Endothelial cell of umbilical vein (primary cell): ENCODE measurements at places on chromosomes 3 and 15. TPM values are rescaled to one million over a fixed set of nuclear protein-coding genes. Genes with fewer than 3 reads are reported as not detected.

GRCh38 chr3:12553921-12554391 lies 2.9 kb upstream of the MKRN2 start:
- peak; percentile 62 for DNase-seq

CYP11A1 gene
- 0.08 TPM in 1 of 2 replicates, not detected in the other for polyA plus RNA-seq

- DNase-seq = no peak
Measured at GRCh38 chr15:73760330-73761329, 7.5 kb upstream of the INSYN1 start.

- no peak for DNase-seq
Measured at GRCh38 chr3:124059580-124059979, 67.7 kb upstream of the ROPN1 start.

CEMIP gene
- polyA plus RNA-seq = 0.01 and 0.02 TPM in 2 replicates

GRCh38 chr3:22475665-22476240 lies 724.7 kb upstream of the ZNF385D start:
- DNase-seq = no peak

GRCh38 chr15:67559158-67559557 lies 16.7 kb downstream of the MAP2K5 start:
- no peak for DNase-seq

TEX55 gene
- polyA plus RNA-seq = not detected in 2 replicates

DNA sequence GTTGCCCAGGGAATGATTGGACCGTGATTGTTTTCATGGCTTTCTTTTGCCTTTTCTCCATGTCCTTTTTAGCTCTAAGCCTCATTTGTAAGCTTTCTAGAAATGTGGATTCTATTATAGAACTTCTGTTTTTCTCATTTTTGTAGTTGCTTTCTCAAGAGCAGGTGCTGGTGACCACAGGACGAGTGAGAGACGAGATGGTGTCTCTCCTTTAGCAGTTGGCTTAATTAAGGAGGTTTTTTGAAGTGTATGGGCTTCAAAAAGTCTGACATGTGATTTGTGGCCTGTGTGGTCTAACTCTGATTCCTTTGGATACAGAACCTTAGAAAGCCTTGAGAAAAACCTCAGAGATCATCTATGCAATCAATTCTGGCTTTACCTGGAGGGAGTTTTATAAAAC lies 292.8 kb downstream of the LPP start:
- DNase-seq = no peak

SACM1L gene
- polyA plus RNA-seq = 9.1 and 11.9 TPM in 2 replicates

HTR3E gene
- not detected in 2 replicates for polyA plus RNA-seq

DNA sequence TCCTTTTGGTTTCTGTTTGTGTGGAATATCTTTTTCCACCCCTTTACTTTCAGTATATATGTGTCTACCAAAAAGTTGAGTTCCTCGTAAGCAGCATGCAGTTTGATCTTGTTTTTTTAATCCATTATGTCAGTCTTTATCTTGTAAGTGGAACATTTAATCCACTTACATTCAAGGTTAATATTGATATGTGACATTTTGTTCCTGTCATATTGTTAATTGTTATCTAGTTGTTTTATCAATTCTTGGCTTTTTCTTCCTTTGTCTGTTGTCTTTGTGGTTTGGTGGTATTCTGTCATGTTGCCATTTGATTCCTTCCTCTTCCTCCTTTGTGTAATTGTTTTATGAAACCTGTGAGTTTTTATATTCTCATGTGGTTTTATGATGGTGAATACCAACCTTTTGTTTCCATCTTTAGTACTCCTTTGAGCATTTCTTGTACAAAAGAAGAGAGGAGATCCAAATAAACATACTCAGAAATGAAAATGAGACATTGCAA lies 43.4 kb upstream of the XCR1 start:
- no peak for DNase-seq

DNA sequence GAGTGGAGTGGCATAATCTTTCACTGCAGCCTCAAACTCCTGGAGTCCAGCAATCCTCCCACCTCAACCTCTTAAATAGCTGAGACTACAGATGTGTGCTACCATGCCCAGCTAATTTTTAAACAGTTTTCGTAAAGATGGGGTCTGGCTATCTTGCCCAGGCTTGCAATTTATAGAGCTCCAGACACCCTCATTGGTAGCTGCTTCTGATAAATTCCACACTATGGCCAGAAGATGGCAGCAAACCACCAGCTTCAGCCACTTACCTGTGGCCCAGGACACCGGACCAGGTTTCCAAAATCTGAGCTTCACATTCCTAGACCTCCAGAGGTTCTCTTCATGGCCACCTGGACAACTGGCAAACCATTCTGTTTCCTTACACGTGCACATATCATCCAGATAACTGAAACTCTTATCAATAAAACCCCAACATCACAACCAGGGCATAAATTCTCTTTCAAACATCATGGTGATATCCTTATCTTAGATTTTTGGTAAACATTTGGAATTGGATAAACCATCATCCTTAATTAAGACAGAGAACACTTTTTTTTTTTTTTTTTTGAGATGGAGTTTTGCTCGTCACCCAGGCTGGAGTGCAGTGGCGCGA lies 28.9 kb downstream of the FBXW12 start:
- DNase-seq = peak; percentile 52

DNA sequence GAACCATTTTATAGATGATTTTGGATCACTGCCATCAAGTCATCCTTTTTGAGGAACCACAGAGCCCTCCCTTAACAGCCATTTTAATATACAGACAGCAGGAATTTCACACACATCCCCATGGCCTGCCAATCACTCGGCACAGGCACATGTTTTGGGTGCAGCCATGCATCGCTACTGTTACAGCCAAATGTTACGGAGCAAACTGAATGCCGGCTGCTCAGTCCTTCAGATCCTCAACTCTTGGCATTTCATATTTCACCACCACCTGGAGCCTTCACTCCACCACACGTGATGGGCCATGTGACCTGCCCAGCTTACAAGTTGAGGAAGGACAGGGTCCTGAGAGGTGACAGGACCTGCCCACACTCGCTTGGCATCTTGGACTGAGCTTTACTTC lies 90.8 kb downstream of the OXNAD1 start:
- no peak for DNase-seq

LRCH3 gene
- 43.9 and 52.5 TPM in 2 replicates for polyA plus RNA-seq

PRR20G gene
- not detected in 2 replicates for polyA plus RNA-seq

DNA sequence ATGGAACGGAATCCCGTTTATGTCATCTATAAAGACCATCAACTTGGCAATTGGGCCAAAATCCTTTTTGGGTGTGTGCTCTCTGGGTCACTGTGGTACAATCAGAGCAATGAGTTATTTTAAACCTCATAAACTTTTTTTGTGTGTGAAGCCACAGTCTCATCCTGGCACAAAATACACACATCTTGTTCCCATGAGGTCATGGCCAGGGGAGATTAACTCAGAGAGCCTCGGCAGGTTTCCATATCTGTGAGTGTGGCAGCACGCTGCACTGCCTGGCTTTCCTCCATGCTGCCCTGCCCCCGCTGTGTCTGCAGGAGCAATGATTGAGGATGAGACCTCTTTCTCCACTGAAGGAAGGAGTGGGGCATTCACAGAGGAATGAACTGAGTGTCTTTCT lies 54.0 kb upstream of the DLG1 start:
- DNase-seq = no peak

DNA sequence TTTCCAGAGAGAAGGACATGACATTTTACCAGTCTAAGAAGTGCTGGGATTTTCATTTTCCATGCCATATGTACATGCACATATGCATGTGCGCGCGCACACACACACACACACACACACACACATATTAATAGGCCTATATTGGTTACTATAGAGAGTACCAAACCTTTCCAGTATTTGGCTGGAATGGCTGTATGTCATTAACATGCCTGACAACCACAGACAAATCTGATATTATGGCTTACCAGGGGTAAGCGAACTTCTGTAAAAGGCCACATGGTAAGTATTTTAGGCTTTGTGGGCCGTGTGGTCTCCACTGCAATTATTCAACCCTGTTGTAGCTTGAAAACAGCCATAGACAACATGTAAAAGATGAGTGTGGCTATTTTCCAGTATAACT lies 97.2 kb upstream of the TSPAN3 start:
- no peak for DNase-seq

GRCh38 chr3:129555616-129556357 lies 12.8 kb downstream of the H1-8 start:
- no peak for DNase-seq

DNA sequence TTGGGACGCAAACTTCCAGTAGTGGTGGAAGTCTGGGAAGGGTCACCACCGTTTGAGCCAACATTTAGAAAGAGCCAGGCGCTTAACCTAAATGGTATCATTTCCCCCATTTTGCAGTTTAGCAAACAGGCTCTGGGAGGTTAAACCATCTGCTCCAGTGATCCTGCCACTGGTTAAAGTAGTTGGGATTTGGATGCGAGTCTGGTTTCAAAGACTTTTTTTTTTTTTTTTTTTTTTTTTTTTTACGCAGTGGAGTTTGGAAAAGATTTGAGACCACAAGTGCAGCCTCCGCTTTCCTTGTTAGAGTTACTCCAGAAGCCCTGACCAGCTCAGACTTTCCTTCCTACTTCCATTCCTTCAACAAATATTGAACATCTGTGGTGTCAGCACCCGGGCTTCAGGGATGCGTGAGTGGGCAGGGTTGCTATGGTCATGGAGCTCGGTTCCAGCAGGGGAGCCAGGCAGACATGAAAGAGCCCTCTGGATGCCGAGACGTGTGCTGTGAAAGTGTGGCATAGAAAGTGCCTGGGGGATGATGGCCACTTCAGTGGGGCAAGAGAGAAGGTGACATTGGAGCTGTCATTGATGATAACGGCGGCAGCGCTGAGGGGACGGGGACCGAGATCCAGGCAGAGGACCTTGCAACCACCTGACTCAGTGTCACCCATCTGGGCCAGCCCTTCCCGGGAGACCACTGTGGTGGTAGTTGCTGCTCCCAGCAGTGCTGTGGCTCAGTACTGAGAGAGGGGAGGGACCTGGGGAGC lies 1.1 kb upstream of the RNU6-1 start:
- peak; percentile 51 for DNase-seq

GRCh38 chr15:31360158-31360561 lies 33.5 kb downstream of the KLF13 start:
- DNase-seq = no peak

- no peak for DNase-seq
Measured at GRCh38 chr3:109072194-109072593, 45.7 kb downstream of the MORC1 start.

- DNase-seq = no peak
Measured at GRCh38 chr15:91482799-91483198, 370.7 kb upstream of the SLCO3A1 start.

CA12 gene
- 1.1 and 1.4 TPM in 2 replicates for polyA plus RNA-seq

TBCCD1 gene
- polyA plus RNA-seq = 16.6 and 17.0 TPM in 2 replicates

GRCh38 chr3:46097691-46098241 lies 70.5 kb upstream of the XCR1 start:
- DNase-seq = no peak

DNA sequence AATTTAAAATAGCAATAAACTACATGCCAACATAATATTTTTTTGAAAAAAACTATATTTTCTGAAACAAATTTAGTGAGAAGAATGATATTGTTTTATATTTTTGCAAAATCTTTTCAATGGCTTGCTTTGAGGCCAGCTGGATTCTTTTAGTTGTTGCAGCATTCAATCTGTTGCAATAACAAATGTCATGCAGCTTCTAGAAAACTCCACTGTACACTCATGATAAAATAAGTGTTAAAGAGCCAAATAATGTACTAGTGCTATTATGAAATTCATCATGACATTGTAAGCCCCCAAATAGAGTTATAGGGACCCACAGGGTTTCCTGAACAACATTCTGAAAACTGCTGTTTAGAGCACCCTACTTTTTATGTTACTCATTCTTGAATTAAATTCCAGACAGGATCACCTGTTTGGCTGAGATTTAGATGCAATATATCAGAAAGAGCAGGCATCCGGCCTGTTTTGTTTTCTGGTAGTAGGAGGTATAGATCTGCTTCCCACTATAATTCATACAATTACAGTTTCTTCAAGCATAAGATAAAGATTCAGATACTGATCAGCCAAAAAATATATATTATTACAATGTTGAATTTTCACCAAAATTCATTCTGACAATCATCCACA lies 703.0 kb upstream of the ZNF385D start:
- DNase-seq = no peak

RRP9 gene
- 26.0 and 30.7 TPM in 2 replicates for polyA plus RNA-seq

DNA sequence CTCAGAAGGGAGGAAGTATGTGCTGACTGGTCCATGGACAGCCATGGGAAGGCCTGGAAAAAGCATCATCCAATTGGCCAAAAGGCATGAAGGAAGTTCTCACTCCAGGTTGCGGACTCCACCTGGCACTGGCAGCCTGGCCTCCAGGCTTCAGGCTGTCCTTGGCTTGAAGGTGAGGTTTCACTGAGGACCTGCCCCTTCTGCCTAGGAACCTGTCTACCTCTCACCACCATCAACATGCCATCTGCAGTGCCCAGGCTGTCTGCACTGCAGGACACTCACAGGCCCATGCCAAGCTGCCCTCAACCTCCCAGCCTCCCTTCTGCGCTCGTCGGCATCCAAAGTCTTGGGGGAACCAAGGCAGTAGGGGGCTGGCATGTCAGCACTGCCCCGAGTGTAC lies 51.1 kb downstream of the CEP70 start:
- no peak for DNase-seq

GRCh38 chr15:90571063-90571541 lies 41.4 kb downstream of the CRTC3 start:
- no peak for DNase-seq
